ENCODE measurements at places on chromosomes 5 and 9. TPM values are rescaled to one million over a fixed set of nuclear protein-coding genes. Genes with fewer than 3 reads are reported as not detected.

DNA sequence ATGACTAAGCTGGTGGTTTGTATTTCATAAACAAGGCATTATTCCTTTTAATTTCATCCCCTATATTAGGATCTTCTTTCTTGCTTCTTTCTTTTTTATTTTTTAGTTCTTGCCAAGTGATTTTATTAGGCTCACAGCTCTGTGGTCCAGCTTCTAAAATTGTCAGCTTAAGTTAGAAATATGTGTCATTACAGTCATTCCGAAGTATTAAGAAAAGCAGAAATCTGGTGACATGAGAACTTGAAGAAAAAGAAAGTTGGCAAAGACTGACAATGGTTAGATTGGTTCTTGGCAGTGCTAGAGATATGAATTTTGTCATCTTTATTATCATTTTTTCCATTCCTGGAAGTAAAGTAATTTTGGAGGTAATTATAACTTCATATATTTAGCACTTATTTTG is 166.5 kb upstream of the PRR16 start:
- H3K27ac ChIP-seq, result no peak overlapping the region
- no peaks in the 10 kb centered on the region for H3K36me3 ChIP-seq
- H3K27me3 ChIP-seq, result no peaks in the 10 kb centered on the region
- no peaks in the 10 kb centered on the region for H3K4me1 ChIP-seq
- DNase-seq, result no peak
- H3K4me3 ChIP-seq, result no peak overlapping the region

- H3K36me3 ChIP-seq, result no peaks in the 10 kb centered on the region
- no peaks in the 10 kb centered on the region for H3K27me3 ChIP-seq
- no peak overlapping the region for H3K27ac ChIP-seq
- no peak overlapping the region for H3K4me3 ChIP-seq
- no peaks in the 10 kb centered on the region for H3K4me1 ChIP-seq
Measured at GRCh38 chr5:123875561-123876275, 363.7 kb downstream of the CSNK1G3 start.

- no peak overlapping the region for H3K4me3 ChIP-seq
- no peak for DNase-seq
- no peak overlapping the region for H3K27ac ChIP-seq
- no peaks in the 10 kb centered on the region for H3K27me3 ChIP-seq
- peaks cover 20% of the 10 kb centered on the region for H3K36me3 ChIP-seq
- H3K4me1 ChIP-seq, result peaks cover 26% of the 10 kb centered on the region
Measured at GRCh38 chr5:40736103-40736875, 19.5 kb downstream of the TTC33 start.

DNA sequence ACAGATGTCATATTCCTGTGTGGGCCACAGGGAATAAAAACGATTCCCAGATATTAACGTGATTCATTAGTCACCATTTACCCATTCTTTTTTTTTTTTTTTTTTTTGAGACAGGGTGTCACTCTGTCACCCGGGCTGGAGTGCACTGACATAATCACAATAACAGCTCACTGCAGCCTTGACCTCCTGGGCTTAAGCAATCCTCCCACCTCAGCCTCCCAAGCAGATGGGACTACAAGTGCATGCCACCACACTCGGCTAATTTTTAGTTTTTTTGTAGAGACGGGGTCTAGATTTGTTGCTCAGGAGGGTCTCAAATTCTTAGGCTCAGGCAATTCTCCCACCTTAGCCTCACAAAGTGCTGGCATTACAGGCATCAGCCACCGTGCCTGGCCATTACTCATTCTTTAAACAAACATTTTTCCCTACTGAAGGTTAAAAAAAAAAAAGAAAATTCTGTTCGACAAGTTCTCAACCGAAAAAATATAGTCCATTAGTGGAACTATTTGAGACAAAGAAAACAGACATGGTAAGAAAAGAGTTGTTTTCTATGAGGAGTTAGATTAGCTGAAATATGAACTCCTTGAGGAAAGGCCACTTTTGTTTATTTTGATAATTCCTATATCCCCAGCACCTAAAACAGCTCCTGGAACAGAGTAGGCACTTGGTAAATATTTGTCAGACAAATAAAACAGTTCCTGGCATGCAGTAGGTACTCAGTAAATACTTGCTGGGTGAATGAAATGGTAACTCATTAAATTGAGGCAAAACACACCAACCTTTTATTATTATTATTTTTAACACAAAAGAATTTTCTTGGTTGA is 32.1 kb upstream of the PDCL start:
- H3K4me1 ChIP-seq, result peaks cover 2% of the 10 kb centered on the region
- H3K4me3 ChIP-seq, result no peak overlapping the region
- no peak overlapping the region for H3K27ac ChIP-seq
- DNase-seq, result no peak
- no peaks in the 10 kb centered on the region for H3K27me3 ChIP-seq

DNA sequence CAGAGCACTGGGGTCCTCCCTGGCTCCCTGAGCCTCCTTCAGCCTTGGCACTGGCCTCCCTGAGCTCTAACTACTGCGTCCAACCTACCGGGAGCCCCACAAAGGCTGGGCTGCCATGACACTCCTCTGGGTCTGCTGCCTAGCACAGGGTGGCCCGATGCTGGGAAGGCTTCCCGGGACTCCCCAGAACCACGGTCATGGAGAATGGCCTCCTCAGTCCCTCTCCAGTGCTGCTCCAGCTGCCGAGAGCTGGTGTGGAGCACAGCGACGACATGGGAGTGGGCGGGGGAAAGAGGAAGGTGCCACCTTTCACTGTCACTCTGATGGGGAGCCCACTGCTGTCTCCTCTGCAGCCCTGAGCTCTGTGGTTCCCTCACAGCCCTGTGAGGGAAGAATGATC is 61.5 kb upstream of the RNF130 start:
- H3K27ac ChIP-seq, result no peak overlapping the region
- no peaks in the 10 kb centered on the region for H3K36me3 ChIP-seq
- no peak for DNase-seq
- H3K27me3 ChIP-seq, result no peaks in the 10 kb centered on the region

- no peak for DNase-seq
- no peaks in the 10 kb centered on the region for H3K36me3 ChIP-seq
- no peaks in the 10 kb centered on the region for H3K4me1 ChIP-seq
- H3K27ac ChIP-seq, result no peak overlapping the region
Measured at GRCh38 chr9:109478051-109478563, 20.0 kb downstream of the PTPN3 start.

GRCh38 chr5:424301-425110 is 18.5 kb upstream of the EXOC3 start:
- DNase-seq, result no peak
- H3K27ac ChIP-seq, result peak overlapping the region; percentile 84
- H3K36me3 ChIP-seq, result peaks cover 65% of the 10 kb centered on the region
- peaks cover 43% of the 10 kb centered on the region for H3K4me1 ChIP-seq
- no peak overlapping the region for H3K4me3 ChIP-seq
- no peaks in the 10 kb centered on the region for H3K27me3 ChIP-seq

The LRRC70 gene
- total RNA-seq, result 0.97 TPM

DNA sequence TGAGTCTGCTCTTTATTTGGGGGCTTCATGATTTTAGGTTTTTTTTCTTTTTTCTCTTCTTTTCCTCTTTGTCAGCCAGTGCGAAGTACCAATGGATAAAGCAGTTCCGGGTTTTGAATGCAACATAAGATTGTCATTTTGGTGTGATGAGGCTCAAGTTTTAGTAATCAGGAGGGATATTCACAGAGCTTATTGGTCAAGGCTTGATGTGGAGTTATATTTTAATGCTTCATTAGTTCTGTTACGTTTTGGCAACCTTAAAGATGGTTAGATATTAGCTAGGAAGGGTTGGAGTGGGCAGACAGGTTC is 1.4 kb downstream of the PIK3R1 start:
- peak overlapping the region; percentile 89 for H3K4me3 ChIP-seq
- peak overlapping the region; percentile 87 for H3K27ac ChIP-seq
- DNase-seq, result no peak
- peaks cover 39% of the 10 kb centered on the region for H3K4me1 ChIP-seq

DNA sequence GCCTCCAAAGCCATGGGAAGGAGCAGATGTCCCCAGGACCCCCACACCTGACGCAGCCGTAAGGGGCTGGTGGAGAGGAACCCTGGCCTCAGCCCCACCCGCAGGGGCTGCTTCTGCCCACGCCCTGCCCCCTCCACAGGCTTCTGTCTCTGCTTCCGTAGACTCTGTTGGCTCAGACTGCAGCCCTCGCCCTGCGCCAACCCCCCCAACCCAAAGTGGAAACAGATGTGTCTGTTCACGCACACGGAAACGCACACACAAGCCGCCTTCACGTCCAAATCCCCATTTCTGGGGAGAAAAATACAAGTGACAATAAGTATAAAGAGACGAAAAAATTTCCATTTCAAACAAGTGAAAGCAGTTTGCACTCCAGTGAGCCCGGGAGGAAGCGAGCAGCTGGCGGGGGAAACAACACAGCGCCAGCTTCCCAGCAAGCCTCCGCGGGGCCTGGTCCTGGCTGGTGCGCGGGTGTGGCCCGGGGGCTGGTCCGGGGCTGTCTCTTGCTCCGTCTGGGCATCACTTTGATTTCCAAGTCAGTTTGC is 32.6 kb upstream of the RXRA start:
- H3K4me3 ChIP-seq, result no peak overlapping the region
- no peak for DNase-seq
- H3K27me3 ChIP-seq, result peaks cover 3% of the 10 kb centered on the region
- H3K36me3 ChIP-seq, result no peaks in the 10 kb centered on the region

GRCh38 chr9:68631811-68632210 is 73.2 kb upstream of the PIP5K1B start:
- no peak overlapping the region for H3K4me3 ChIP-seq
- H3K27ac ChIP-seq, result no peak overlapping the region
- no peaks in the 10 kb centered on the region for H3K36me3 ChIP-seq
- DNase-seq, result no peak

The SPOCK1 gene
- not detected for total RNA-seq

- DNase-seq, result no peak
- H3K4me1 ChIP-seq, result no peaks in the 10 kb centered on the region
- H3K27me3 ChIP-seq, result peaks cover 14% of the 10 kb centered on the region
- H3K4me3 ChIP-seq, result no peak overlapping the region
- H3K27ac ChIP-seq, result no peak overlapping the region
Measured at GRCh38 chr5:149162401-149163084, 21.2 kb downstream of the ABLIM3 start.

Data from activated CD8-positive, alpha-beta T cell treated with anti-CD3 and anti-CD28 coated beads, Interleukin-2, amount 10 ng/mL, durations not matched to agents 7 days and 5 days (primary cell).